ENCODE measurements at places on chromosomes 11 and 22.

DNA sequence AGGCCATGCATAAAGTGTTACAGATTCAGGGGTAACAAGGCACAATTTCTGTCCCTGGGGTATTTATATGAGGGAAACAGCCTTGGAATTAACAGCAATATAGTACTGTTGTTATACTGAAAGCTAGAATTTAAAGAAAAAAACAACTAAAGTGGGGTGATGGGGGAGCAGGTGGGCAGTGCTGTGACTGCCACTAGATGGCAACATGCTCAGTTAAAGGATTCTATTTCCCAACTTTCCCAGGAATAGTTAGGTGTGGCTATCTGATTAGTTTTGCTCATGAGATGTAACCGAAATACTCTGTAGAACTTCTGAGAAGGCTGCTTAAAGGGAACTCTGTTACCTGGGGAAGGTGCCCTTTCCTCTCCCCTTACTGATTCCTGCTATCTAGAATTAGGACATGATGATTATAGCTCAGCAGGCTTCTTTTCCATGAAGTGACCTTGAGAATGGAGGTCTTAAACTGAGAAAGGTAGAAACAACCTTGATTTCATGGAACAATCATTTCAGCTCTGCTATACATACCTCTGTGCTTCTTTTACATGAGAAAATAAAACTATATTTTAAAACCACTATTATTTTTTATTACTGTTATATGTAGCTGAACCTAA is 102.6 kb downstream of the RELT start:
- no peak for DNase-seq

DNA sequence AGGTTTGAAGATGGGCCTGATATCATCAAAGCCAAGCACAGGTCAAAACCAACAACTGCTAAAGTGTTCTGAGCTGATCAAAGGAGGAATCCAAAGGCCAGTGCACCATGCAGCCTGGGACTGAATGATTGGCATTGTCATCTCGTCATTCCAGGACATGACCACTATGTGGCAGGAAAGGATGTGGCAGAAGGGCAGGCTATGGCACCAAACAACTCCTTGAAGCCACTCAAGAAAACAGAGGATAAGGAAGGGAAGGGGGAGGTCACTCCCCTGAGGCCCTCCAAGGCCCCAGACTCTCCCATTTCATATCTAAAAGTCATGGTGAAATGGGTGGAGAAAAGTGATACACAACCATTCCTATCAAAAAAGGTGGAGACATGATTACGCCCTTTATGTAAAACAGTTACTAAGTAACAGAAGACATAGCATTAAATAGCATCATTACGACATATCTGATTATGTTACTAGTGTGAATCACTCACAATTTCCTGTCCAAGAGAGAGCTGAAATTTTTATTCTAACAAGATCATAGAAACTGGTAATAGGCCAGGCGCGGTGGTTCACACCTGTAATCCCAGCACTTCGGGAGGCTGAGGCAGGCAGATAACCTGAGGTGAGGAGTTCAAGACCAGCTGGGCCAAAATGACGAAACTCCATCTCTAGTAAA is 49.3 kb downstream of the AHNAK start:
- DNase-seq: no peak

GRCh38 chr11:111334532-111335502 is 36.5 kb downstream of the POU2AF3 start:
- no peak for DNase-seq

DNA sequence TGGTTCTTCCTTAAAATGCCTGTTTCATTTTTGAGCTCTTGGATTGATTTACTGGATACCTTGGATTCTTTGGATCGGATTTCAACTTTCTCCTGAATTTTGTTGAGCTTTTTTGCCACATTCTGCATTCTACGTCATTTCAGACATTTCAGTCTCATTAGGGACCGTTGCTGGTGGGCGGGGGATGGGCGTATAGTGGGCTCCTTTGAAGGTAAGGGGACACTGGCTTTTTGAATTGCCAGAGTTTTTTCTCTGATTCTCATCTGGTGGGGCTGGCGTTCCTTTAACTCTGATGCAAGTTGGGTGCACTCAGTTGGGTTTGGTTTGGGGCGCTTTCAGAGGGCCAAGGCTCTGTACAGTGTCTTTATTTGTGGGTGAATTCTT is 216.5 kb downstream of the DYNC2H1 start:
- no peak for DNase-seq

GRCh38 chr11:59857439-59858434 is 8.6 kb downstream of the TCN1 start:
- DNase-seq: no peak

DNA sequence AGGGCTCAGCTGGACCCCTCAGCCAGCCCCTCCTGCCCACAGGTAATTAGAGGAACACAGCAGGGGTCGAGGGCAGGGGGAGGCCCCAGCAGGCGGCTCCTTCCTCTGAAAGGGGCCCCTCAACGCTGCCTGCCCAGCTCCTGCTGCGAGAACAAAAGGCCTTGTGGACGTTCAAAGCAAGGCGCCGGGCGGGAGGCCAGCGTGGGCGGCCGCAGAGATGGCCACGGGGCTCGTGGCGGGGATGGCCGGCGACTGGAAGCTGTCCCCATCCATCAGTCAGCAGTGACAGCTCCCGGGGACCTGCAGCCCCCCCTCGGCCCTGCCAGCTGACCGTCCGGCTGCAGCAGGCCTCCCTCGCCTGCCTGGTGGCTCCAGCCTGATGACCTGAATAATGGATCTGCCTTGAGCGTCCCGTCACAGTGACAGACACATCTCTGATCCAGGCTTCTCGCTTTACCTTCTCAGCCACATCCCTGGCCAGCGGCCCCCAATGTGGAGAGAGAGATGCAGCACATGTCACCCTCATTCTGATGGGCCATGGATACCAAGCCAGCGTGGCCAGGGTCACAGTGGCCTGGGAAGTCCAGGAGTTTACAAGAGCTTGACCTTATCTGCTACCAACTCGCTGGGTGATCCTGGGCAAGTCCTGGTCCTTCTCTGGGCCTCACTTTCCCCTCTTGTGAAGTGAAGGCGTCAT is 159.3 kb downstream of the MN1 start:
- DNase-seq: no peak

GRCh38 chr11:8320076-8320475 is 56.4 kb upstream of the LMO1 start:
- no peak for DNase-seq

DNA sequence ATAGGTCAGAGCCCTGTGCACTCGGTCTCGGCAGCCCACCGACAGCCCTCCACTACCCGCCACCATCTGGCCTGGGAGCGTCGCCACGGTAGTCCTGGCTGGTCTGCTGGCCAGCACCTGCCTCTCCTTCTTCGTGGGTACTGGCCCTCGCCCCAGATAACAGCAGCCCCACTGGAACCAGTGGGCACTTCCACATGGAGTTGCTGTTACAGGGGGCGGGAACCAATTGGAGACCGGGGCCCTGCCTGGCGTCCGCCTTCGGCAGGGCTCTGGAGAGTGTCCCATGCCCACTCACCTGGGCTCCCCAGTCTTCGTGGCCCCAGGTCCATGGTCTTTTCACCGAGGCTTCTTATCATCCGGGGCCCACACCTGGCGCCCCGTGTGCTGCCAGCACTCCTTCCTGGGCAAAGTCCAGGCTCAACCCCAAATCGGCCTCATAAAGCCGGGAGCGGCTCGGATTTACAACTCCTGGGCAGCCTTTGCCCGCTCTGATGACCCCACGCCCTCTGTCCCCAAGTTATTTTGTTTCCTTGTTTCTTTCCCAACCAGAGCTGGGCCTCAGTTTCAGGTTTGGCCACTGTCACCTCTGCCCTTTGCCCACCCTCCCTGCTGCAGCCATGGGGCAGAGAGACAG is 12.9 kb upstream of the EHD1 start:
- no peak for DNase-seq

DNA sequence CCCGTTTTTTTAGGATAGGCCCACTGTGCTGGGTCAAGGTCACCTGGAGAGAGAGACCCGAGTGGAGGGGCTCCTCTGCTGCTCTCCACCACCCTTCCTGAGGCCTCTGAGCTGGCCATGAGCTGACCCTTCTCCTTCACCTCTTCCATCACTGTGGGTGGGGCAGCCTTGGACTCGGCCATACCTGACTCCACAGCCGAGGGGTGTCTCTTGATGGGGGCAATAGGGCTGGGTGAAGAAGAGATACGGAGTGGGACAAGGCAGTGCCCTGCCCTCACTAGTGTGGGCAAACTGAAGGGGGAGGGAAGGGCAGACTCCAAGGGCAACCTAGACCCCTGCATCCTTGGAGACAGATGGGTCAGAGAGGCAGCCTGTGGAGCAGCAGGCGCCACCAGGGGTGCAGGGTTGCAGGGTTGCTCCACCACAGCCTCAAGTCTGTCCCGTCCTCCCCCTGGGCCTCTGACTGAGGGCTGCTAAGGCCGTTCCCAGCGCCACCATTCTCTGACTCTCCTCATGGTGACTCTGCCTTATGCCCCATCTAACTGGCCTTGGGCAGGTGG is 20.1 kb upstream of the NECTIN1 start:
- no peak for DNase-seq

GRCh38 chr11:65866509-65867283 is 5.9 kb downstream of the EFEMP2 start:
- no peak for DNase-seq

- no peak for DNase-seq
Measured at GRCh38 chr11:112320668-112321067, 60.0 kb upstream of the PLET1 start.
